ENCODE measurements at places on chromosomes 12 and 14.

- no peak for DNase-seq
Observed at GRCh38 chr14:30053103-30053502, 125.5 kb upstream of the PRKD1 start.

GRCh38 chr12:76144245-76144549, 59.7 kb upstream of the NAP1L1 start:
- DNase-seq = peak; percentile 20

DNA sequence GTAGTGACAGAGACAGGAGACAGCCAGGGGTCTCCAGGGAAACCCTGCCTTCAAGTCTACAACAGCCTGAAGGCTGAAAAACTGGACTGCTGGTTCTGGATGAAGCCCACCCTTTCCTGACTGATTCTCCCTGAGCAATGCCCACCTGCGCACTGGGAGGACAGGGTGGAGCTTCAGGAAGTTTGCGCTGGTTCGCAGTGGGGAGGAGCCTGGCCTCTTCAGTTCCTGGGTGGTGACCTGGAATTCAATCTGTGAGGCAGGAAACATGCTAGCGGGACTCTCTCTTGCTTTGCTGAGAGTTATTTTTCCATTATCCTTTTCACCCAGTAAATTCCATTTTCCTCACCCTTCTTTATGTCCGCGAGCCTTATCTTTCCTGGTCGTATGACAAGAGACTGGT, 600.8 kb downstream of the TRHDE start:
- no peak for DNase-seq

- no peak for DNase-seq
Observed at GRCh38 chr14:74648601-74649000, 36.6 kb upstream of the LTBP2 start.

- DNase-seq = no peak
Observed at GRCh38 chr12:49880756-49881414, 22.8 kb downstream of the FAIM2 start.

GRCh38 chr12:31233061-31233730, 92.8 kb downstream of the SINHCAF start:
- no peak for DNase-seq

DNA sequence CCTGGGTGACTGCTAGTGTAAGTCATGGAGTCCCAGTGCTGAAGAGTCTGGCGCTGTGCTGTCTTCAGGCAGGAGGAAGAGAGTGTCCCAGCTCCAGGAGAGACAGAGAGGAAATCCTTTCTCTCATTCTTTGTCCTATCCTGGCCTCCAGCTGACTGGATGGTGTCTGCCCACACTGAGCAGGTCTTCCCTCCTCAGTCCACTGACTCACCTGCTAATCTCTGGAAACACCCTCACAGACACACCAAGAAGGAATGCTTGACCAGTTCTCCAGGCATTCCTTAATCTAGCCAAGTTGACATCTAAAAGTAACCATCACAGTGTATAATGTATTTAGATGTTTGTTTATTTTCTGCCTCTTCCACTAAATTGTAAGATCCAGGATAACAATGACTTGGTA, 53.9 kb downstream of the EMP1 start:
- DNase-seq = no peak

DNA sequence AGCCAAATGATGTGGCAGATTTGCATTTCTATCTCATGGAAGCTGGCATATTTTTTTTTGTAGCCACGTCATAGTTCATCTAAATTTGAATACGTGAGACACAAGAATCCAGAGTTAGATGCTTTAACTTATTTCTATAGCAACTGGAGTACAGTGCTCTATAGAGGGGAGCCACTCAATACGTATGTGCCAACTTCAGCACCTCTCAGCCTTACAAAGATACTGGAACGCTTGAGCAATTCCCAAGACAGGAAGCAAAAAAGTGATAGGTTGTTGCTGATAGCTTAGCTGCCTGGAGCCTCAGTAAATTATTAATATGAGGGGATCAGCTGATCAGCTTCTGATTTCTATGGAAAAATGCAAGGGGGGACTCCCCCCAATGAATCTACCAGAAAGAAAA, 24.1 kb upstream of the PELI2 start:
- peak; percentile 8 for DNase-seq

- no peak for DNase-seq
Observed at GRCh38 chr14:21669284-21669683, 4.3 kb downstream of the OR4E1 start.

- DNase-seq = no peak
Observed at GRCh38 chr14:76195003-76195402, 43.3 kb downstream of the GPATCH2L start.

- no peak for DNase-seq
Observed at GRCh38 chr12:124477107-124477915, 90.1 kb downstream of the NCOR2 start.

GRCh38 chr14:54617467-54617866, 50.5 kb downstream of the SAMD4A start:
- DNase-seq = peak; percentile 5

GRCh38 chr12:14970473-14970872, 2.4 kb upstream of the PDE6H start:
- peak; percentile 54 for DNase-seq

GRCh38 chr12:55974308-55974730, 441 bp downstream of the RAB5B start:
- peak; percentile 72 for DNase-seq

- no peak for DNase-seq
Observed at GRCh38 chr12:131672311-131672940, 38.5 kb upstream of the SFSWAP start.

- no peak for DNase-seq
Observed at GRCh38 chr12:47885566-47885965, 19.2 kb downstream of the VDR start.

DNA sequence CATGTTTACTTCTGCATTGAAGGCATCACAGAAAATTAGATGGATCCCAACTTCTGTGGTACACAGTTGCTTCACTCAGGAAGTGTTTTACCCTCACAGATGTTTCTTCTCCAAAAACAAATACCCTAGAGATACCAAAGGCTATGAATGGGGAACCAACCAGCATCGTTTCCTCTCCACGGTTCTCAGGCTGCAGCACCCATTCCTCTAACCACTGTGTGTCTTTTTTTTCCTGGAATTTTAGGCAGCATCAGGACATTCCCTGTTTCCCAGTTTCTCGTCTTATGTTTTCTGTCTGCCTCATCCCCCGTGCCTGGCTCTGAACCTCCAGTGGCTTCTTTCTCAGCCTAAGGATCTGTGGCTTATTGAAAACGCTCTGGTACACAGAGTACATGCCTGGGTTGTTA, 72.0 kb upstream of the TBX5 start:
- no peak for DNase-seq

- DNase-seq = no peak
Observed at GRCh38 chr14:75548544-75548943, 26.3 kb downstream of the BATF start.

DNA sequence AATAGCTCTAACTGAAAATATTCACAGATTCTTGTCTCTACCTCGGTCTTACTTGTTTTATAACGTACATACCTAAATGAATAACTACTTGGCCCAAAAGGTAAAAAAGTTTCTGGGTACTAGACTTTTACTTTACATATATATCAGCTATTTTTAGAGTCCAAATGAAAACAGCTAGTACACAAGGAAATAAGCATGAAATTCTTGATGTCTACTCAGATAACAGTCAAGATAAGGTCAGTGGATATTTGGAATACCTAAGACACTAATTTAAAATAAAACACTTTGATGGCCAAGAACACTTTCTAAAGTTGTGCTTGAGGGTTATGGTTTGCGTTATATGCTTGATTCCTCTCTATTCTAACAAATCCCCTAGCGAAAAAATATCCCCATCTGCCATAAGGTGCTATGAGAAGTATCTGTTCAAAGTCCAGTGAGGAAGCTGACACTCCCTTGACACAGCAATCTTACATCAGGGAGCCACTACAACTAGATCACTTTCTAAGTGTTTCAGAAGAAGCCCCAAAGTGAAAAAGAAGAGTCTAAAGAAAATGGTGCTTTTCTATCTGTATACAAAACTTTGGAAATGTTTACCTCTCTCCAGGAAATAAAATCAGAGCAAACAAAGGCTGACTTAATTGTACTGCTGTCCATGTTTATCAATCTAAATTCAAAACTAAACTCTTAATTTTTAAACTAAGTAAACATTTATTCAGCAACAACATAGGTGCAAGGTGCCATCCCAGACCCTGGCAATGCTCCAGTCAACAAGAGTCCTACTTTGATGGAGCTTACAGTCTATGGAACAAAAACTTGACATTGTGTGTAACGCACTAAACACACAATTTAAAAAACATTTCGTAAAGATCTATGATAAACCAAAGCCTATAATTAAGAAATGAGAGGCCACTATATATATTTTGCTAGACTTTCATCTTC, 11.7 kb downstream of the PTPN21 start:
- DNase-seq = no peak

GRCh38 chr12:62737188-62737587, 197.8 kb downstream of the PPM1H start:
- DNase-seq = no peak

GRCh38 chr14:56422703-56423213, 156.8 kb upstream of the TMEM260 start:
- DNase-seq = peak; percentile 65

- peak; percentile 77 for DNase-seq
Observed at GRCh38 chr12:29103539-29103974, 45.5 kb upstream of the FAR2 start.

- DNase-seq = no peak
Observed at GRCh38 chr12:80589077-80589476, 118.4 kb upstream of the MYF6 start.

DNA sequence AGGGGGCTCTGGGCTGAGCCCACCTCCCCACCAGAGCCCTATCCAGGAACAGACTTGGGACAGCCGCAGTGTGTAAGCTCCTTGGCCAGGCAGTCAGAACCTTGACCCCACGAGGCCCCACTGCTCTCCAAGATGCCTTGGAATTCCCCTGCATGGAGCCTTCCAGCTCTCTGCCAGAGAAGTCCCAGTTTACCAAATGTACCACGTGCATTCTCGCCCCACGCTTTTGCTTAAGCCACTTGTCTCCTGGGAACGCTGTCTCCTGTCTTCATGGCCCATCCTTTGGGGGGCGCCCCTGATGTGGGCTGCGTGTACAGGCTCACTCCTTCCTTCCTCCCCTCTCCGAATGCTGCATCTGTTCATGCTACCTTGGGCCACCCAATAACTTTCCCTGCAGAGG, 7.9 kb downstream of the FAIM2 start:
- DNase-seq = no peak

DNA sequence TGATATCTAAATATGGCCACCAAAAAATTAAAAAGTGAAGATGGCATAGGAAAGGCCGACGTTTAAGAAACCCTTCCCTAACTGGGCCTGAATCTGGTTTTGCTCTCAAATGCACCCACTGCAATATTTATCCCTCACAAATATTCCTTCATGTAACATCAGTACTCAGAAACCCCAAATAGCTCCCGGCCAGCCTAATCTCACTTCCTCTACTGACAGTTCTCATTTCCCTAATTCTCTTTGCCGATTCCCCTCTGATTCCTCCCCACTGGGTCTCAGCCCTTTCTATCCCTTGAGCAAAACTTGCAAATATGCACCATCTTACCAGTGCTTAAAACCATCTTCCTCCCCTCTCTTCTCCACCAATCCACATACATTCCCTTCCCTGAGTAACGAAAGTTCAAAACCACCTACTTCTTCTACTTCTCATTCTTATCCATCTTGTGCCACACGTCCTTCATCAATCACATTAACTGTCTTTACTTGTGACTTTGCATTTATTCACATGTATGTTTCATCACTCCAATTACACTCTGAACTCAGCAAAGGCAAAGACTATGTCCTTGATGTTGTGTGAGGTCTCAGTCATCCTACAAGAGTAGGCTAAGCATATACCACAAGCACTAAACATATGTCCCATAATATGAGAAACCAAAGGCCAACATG, 23.1 kb downstream of the KCNK10 start:
- DNase-seq = no peak

GRCh38 chr12:54584128-54584527, 4.3 kb downstream of the PPP1R1A start:
- no peak for DNase-seq

DNA sequence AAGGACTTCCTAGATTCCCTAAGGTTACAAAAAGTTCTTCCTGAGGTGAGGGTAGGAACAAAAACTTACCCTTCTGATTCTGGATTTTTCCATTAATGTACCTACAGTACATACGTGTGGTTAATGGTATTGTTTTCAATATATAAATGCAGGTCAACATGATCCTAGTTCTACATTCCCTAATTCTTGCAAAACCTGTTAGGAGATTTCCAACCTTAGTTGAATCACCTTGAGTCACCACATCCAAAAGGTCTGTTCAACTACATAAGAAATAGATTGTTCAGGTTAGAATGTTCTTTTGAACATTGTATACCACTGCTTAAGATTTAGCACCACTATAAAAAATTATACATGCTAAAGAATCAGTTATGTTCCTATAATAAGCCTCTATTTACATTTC, 118.9 kb downstream of the GARIN6 start:
- DNase-seq = no peak

DNA sequence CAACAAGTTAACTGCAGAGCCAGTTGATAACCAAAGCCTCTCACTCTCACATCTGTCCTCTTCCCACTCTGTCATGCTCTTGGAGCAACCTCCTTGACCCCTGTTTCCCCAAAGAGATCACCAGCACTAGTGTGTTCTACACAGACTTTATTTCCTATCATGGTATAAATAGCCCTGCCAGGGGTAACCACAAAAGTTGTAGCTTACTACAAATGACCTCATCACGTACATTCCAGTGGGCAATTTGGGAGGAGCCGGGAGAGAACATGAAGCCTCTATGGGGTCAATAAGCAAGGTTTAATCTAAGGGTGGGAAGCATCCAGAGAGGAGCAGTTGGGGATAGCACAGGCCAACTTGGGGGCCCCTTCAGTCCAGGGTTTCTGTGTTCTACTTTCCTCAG, 186.5 kb downstream of the KCNA5 start:
- DNase-seq = no peak

DNA sequence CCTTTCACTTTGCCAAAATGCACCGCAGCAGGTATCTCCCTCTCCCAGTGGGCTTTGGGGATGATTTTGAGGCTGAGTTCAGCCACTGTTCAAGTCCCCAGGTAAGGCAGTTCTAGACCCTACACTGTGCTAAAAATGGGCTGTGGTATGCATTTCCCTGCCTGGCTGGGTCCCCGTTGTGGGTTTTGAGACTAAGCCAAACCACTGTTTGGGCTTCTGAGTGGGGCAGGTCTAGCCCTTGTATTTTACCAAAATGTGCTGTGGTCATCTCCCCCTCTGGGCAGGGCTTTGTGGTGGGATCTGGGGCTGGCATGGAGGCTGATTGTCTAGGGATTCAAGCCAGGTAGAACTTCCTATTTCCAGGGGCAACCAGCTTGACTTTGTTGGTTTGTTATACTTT, 13.6 kb upstream of the OR4Q3 start:
- DNase-seq = no peak

Measured in hematopoietic multipotent progenitor cell treated with erythropoietin and hydrocortisone succinate and interleukin-3 and kit ligand, for 6 days (in vitro differentiated cells).